ENCODE measurements at places on chromosomes 16 and 17.

- no peak for DNase-seq
Observed at GRCh38 chr17:28327709-28328108, 7.6 kb downstream of the IFT20 start.

DNA sequence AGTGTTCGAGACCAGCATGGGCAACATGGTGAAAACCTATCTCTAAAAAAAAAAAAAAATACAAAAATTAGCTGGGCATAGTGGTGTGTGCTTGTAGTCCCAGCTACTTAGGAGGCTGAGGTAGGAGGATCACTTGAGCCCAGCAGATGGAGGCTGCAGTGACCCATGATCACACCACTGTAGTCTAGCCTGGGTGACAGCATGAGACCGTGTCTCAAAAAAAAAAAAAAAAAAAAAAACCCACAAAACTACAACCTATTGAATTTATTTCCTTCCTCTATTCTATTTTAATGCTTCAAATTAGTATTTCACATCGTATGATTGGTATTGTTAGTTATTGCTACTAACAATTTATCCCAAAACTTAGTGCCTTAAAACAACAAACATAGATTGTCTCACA, 9.4 kb upstream of the NUFIP2 start:
- DNase-seq: no peak

DNA sequence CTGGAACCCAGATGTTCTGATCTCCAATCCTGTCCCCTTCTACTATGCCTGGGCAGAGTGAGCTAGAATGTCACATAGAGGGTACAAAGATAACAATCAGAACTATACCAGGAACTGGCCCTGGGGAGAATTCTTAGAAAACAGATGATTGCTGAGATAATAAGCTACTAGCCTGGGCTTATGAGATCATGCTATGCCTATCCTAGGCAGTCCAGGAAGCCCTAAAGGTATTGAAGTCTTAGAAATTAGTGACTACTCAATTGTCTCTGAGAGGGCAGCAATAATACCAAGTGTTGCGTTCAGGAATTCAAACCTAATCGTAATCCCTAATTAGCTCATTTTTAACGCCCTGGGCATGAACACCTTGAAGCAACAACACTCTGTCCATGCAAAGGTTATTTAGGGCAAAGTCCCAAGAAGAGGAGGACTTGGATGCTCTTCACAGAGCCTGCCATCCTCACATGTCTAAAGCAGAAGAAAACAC, 77.1 kb downstream of the MMD start:
- DNase-seq: no peak

DNA sequence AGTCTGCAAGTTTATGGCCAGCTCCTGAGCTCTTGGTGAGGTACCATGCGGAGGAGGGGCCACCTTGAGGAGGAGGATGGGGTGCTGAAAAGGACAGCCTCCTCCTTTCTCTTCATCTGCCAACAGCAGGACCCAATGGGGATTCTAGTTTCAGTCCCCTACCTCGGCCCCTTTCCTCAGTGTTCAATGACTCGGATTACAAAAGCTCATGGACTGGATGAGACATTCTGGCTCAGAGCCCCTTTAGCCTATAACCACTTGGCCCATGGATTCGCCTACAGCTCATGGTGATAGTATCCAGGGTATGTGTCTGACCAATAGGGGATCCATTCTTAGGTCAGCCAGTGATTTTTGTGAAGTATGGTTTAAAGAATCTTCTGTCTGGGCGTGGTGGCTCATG, 8.5 kb upstream of the PIK3R6 start:
- no peak for DNase-seq

GRCh38 chr17:65954148-65954449, 237.8 kb downstream of the CEP112 start:
- no peak for DNase-seq

- no peak for DNase-seq
Observed at GRCh38 chr17:43444223-43445008, 39.4 kb upstream of the DHX8 start.

GRCh38 chr17:1164935-1165556, 14.7 kb downstream of the ABR start:
- DNase-seq: peak; percentile 64

DNA sequence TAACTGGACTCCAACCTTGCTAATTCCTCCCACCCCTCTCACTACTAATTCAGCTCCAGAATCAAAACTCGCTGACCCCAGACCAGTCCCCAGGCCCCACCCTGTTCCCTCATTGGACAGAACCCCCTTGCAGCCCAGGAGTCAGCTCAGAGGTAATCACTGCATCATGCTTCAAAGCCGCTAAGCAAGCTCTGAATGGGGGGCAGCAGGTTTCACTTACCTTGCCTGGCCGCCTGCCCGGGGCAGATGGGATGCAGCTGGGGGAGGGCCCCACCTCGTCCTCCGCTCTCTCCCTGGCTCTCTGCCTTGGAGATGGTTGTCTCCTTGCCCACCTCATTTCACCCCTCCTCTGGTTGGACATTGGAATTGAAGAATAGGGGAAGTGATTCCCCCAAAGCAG, 4.8 kb upstream of the NGFR start:
- DNase-seq: no peak

DNA sequence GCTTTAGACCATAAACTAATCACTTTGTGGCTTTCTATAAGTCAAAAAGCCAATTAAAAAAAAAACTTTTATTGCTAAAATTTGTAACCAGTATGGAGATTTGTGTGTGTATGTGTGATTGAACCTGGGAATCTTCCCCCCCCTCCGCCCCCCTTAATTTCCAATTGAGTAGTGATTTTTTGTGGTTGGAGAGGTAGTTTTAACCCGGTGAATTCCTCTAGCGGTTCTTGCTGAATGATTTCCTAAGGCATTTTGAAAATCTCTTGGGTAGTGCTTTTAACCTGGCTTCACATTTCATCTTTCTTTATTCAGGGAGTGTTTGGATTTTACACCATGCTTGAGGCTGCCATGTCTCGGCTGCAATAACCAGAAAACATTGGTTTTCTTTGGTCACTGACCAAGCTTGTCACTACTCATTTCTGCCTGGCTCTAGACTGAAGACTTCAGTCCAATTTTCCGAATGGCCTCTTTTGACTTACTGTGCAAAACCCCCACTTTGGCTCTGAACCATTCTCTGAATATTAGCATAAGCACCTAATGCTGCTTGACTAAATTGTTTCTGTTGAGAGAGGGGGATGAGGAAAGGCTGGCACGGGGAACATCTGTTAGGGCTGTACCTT, 35.6 kb downstream of the PRKCA start:
- no peak for DNase-seq

DNA sequence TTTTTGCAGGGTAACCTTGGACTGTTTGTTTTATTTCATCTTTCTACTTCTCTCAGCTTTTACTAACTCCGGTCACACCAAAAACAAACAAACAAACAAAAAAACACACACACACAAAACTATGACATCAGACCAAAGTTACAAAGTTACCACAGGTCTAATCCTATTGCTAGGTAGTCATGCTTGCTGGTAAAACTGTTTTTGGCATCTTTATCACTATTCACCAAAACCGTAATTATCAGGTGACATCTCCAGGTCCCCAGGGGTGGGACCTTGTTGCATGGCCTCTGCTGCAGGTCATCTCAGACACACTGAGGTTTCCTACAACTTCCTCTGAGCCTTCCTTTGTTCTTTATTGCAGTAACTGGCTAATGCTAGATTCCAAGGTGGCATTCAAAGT, 162.3 kb downstream of the ABCA8 start:
- no peak for DNase-seq

All from GDM1 (cell line).